Stimulated activated CD8-positive, alpha-beta memory T cell treated with anti-CD3 and anti-CD28 coated beads, Interleukin-2, amount 100 ng/mL, for 1 hour (primary cell): ENCODE measurements at places on chromosomes 2 and 18.

- no peak for DNase-seq
Observed at GRCh38 chr2:136012315-136012714, 26.9 kb upstream of the DARS1 start.

GRCh38 chr2:237345891-237346640 is 67.9 kb downstream of the COL6A3 start:
- DNase-seq, result no peak

GRCh38 chr18:38033282-38033681 is 467.7 kb upstream of the CELF4 start:
- DNase-seq, result no peak

DNA sequence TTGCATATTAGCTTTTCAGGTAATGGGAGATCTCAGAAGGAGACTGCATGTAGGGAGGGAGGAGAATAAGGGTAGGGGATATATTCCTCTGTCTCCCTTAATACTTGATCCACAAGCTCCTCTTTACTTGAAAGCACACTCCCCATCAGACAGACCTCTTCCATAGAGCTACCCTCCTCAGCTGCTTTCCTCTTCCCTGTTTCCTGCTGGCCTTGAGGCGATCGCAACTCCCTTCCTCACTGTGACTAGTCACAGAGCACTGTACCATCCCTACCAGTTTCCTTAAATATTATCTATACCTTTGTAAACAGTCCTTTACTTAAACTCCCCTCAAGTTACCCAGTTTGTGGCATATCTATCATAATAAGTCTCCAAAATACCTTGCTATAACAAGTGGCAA is 10.9 kb downstream of the ROCK1 start:
- DNase-seq, result no peak

- no peak for DNase-seq
Observed at GRCh38 chr18:28147674-28148171, 29.2 kb downstream of the CDH2 start.
